Stimulated activated CD8-positive, alpha-beta memory T cell treated with anti-CD3 and anti-CD28 coated beads, Interleukin-7, amount 100 ng/mL, for 1 hour (primary cell): ENCODE measurements at places on chromosomes 11 and 22.
A peak's percentile ranks its signal among the peaks of the same experiment; 100 is the strongest.

- DNase-seq, result no peak
Observed at GRCh38 chr11:128737704-128738103, 43.8 kb downstream of the FLI1 start.

- DNase-seq, result no peak
Observed at GRCh38 chr22:33787645-33788456, 132.4 kb downstream of the LARGE1 start.

DNA sequence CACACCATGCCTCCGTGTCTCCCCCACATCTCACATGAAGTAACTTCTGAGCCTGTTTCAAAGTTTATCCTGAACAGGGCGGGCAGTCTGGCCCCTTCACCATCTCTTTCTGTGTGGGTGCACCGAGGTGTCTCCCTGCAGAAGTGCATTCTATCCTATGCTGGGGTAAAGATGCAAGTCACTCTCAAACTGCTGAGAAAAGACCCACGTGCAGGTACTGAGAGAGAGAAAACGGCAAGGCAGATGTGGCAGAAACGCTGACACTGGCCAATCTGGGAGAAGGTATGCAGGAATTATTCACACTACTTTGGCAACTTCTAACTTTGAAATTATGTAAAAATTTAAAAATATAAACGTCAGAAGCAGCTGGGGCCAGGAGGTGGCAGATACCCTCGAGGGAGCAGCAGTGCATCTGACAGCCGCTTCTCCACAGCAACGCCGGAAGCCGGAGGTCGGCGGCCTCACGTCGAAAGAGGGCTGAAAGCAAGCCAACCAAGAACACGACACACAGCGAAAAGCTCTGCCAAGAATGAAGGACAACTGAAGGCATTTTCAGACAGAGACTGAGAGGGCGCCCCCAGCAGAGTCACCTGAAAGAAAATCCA lies 34.2 kb upstream of the MOB2 start:
- DNase-seq, result no peak

DNA sequence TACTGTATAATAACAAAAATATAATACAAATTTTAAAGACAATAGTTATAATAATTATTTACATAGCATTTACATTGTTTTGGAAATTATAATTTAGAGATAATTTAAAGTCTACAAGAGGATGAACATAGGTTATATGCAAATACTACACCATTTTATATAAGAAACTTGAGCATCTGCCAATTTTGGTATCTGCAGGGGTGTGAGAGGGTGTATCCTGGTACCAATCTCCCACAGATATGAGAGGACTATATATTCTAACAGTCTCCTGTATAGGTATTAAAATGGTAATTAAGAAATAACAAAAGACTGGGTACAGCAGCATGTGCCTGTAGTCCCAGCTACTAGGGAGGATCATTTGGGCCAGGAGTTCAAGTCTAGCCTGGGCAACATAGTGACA lies 134.4 kb downstream of the APOL5 start:
- DNase-seq, result no peak

DNA sequence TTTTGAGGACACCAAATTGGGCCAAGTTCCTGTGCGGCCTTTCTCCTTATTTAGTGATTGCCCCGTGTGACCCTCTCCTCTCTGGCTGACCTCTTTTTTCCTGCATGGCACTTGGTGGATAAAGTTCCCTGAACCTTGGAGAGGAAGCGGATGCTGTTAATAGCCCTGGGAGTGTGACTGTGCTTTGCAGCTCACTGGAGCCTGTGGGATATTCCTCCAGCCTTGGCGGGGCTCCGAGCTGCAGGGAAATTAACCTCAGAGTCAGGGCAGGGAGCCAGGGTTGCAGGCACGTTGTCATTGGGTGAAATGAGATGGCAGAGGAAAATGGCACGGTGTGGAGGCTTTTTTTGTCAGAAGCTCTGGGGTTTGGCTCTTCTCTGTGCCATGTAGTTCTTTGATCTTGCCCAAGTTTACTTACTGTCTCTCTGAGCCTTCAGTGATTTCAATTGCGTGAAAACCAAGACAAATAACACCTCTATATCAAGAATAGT lies 965 bp downstream of the OR9Q1 start:
- DNase-seq, result no peak

DNA sequence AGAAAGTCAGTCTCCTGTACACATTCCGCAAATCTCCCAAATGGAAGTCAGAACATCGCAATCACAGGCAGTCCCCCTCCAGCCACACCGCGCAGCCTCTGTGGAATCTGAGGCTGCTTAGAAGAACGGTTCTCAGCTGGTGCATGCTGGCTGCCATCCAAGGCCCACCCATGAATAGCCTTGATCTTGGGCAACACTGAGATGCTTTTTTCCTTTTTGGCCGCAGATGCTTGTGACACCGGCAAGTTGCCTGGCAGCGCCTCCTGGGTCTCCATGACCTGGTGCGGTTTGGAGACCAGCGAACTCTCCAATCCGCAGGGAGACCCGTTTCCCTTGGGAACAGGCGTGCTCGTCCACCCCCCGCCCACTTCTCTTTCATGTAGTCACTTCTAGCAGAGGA lies 26.3 kb upstream of the PHF21B start:
- DNase-seq, result no peak

DNA sequence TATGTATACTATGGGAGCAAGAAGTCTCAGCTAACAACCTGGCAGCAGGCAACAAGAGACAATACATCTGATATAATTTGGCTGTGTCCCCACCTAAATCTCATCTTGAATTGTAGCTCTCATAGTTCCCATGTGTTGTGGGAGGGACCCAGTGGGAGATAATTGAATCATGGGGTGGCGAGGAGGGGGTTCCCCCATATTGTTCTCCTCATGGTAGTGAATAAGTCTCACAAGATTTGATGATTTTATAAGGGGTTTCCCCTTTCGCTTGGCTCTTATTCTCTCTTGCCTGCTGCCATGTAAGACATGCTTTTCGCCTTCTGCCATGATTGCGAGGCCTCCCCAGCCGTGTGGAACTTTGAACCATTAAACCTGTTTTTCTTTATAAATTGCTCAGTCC lies 6.2 kb downstream of the DNAJC24 start:
- DNase-seq, result no peak

DNA sequence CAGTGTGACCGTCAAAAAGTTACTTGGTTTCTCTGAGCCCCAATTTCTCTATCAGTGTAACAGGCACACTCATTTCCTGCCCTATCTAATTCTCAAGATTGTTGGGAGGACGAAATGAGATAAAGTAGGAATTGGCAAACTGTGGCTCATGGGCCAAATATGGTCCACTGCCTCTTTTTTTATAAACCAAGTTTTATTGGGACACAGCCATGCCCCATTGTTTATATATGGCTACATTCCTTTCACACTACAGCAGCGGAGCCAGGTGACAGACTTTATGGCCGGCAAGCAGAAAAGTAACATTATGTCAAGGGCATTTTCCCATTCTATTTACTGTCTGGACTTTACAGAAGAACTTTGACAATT lies 116.7 kb upstream of the TIMP3 start:
- DNase-seq, result no peak

- DNase-seq, result no peak
Observed at GRCh38 chr22:38284042-38284402, 11.2 kb upstream of the TMEM184B start.

DNA sequence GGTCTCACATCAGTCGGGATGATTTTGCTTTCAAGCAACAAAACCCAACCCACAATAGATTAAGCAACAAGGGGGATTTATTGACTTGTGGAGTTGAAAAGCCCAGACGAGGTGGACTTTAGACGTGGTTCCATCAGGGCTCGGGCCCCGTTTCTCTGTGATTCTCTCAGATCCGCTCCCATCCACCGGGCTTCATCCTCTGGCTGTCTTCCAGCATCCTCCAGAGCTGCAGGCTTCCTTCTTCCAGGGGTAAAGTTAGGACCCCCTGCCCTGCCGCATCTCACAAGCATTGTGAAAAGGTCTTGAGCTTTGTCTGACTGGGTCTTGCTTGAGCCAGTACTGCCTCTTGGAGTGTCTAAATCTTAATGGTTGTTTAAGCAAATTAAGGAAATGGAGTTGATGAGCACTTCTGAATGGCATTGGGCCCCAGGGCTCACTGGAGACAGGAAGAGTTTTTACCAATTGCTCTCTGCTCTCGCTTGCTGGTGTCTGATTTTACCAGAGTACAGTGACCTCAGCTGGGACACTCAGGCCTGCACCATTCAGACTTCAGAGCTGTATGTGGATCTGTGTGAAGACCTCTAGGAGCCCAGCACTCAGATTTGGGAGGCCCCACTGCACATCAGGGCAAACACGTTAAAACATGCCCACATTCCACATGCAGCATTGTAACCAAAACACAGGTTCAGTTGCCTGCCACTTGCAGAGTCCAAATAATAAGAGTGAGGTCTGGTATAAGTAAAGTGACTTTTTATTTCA lies 13.5 kb upstream of the FTH1 start:
- no peak for DNase-seq

- DNase-seq, result no peak
Observed at GRCh38 chr22:18001040-18001893, 23.1 kb downstream of the MICAL3 start.

GRCh38 chr11:106305458-106305857 lies 228.0 kb downstream of the AASDHPPT start:
- no peak for DNase-seq

GRCh38 chr11:131108760-131109159 lies 192.5 kb upstream of the SNX19 start:
- no peak for DNase-seq

- DNase-seq, result no peak
Observed at GRCh38 chr11:68977781-68978625, 2.8 kb downstream of the MRGPRD start.

GRCh38 chr11:57277845-57278720 lies 41.0 kb upstream of the APLNR start:
- no peak for DNase-seq

- no peak for DNase-seq
Observed at GRCh38 chr11:30914143-30914762, 328.1 kb upstream of the MPPED2 start.

GRCh38 chr22:43427296-43428004 lies 15.6 kb downstream of the MPPED1 start:
- no peak for DNase-seq

DNA sequence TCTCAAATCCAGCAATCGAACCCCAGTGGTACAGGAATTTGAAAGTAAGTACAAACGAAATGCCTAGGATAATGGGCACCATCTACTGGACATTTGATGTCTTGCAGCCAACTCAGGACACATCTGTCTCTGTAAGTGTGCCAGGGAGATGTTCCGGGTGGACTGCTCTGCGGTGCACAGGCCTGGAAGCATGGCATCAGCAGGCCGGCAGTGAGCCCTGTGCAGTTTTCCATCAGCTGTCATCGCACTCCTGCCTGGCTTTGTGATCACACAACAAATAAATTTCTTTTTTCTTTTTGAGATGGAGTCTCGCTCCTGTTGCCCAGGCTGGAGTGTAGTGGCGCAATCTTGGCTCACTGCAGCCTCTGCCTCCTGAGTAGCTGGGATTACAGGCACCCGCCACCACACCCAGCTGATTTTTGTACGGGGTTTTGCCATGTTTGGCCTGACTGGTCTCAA lies 71.0 kb downstream of the JAM3 start:
- DNase-seq, result peak; percentile 7

DNA sequence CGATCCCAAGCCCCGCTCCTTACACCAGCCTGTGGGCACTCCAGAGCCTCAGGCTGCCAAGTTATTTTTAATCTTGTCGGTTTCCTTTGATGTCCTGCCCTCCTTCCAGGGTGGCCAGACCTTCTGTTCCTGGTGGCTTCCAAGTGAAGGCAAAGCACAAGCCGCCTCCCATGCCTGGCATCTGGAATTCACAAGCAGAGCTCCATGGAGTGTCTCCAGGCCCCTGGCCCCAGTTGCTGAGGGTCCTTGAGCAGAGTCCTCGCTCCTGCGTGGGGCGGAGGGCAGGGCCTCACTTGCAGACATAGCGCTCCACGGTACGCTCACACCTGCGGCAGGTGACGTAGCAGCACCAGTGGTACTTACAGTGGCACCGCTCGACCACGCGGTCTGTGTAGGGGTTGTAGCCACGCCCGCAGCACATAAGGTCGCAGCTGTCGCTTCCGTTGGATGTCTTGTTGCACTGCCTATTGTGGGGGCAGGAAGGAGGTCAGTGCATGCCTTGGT lies 19.5 kb downstream of the WNT11 start:
- no peak for DNase-seq

DNA sequence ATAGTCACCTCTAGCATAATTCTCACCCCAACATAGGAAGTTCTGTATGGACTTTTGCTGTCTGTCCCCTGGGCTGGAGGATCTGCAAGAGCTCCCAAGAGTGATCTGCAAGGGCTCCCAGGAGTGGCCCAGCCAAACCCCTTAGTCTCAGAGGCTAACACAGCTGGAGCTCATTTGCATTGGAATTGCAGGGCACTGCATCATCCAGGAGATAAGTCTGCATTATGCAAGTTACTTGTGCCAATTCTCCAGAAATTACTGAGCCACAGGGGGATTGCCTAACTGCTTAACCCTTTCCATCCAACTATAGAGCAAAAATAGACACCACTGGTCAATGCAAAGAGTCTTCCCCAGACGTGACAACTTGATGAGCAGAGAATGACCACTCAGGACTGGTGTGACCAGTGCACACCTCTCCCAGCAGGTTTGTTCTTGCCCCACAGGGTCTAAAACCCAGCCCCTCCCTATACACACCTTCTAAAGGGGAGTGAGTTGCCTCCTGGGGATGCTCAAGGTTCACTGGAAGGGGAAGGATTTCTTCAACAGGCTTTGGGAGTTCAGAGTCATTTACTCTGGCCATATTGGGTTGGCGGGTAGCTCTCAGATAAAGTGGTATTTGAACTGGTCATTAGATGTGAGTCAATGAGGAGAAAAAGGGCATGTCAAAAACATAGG lies 38.4 kb downstream of the POU2AF3 start:
- no peak for DNase-seq

DNA sequence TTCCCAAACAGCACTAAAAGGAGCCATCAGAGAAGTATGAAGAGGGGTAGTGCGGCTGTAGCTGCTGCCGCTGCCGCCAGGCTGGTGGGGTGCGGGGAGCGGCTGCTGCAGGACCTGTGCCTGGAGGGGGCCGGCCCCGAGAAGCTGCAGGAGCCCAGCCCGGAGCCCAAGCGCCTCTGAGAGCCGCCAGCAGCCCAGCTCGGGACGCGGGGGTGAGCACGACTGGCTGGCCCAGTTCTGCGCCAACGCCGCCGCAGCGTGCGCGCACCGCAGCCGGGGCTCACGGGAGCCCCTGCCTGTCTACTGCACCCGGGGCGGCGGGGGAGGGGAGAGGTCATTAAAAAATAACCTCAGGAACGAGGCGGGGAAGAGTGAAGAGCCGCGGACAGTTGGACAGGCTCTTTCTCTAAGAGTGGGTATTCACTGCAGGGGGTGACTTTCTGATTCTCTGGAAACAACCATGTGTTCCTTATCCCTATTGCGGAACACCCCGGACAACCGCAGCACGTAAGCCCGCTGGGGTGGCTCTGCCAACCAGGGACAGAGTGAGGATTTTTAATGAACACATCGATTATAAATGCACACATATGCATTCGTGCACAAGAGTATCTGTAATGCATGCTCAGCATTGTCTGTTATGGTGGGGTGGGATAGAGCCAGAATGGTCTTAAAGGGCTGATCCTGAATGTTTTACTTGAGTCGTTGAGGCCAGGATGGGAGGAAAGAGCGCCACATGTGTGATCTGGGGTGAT lies 453 bp downstream of the GAS2 start:
- DNase-seq, result no peak

DNA sequence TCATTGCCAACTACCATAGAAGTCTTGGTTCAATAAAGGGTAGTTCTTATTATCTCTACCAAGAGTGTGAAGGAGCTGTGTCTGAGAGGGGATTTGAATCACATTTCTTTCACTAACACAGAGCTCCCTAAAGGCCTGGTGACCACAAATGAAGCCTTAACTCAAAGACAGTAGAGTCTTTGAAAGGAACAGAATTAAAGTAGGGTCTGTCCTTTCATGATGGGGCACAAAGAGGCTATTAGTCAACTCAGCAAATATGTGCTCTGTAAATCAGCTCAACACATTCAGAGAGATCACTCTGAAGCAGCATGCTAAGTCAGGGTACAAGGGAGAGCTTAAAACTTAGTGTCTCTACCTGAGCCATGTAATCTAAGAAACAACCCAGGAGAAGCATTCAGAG lies 212.4 kb upstream of the SYN3 start:
- DNase-seq, result no peak
